ENCODE measurements at places on chromosomes 3 and 15. TPM values are rescaled to one million over a fixed set of nuclear protein-coding genes. Genes with fewer than 3 reads are reported as not detected.

Gene CFAP91
- not detected for polyA plus RNA-seq

Gene AVEN
- 18.2 TPM for polyA plus RNA-seq

Gene ABHD10
- polyA plus RNA-seq: 25.4 TPM

Gene GOLGA6A
- not detected for polyA plus RNA-seq

Gene CADM2
- not detected for polyA plus RNA-seq

Gene PODXL2
- 1.2 TPM for polyA plus RNA-seq

Gene ATP8B4
- polyA plus RNA-seq: 0.89 TPM

Gene GPR87
- polyA plus RNA-seq: not detected
